ENCODE measurements at places on chromosomes 2 and 18. TPM values are rescaled to one million over a fixed set of nuclear protein-coding genes. Genes with fewer than 3 reads are reported as not detected.

KCMF1 gene
- 36.7 TPM for polyA plus RNA-seq

DNA sequence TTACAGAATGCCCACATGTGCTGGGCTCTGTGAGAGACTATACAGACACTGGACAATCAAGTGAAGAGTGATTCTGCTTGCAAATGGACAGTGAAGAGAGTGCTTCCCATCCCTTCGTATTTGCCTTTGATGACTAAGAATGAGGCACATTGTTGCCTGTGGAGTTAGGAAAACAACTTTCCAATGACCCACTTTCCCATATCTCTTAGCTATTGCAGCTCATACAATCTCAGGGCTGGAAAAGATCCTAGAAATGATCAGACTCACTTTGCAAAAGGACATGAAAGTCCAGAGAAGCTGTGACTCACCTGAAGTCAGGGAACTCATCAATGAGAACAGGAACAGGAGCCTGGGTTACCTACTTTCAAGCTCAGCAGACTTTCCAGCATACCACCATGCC is 440.5 kb upstream of the TCF4 start:
- no peak for DNase-seq

DNA sequence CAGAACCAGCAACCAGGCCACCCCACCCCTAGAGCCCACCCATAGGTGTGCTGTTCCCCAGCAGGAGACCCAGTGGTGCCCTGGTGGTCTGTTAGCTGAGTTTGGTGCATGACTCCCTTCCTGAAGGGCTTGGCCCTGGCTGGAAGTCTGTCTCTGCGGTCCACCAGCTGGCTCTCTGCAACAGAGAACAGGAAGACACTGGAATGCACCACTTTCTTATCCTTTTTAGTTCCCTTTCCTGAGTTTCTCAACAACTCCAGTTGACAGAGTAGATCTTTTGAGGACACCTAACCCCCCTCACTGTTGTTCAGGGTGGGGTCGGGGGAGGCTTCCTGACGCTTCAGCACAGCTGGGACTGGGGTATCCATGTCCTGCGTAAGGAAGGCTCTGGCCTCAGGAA is 11.9 kb upstream of the RPL37A start:
- no peak for DNase-seq

- no peak for DNase-seq
These were observed 796.8 kb upstream of the SOX11 start for GRCh38 chr2:4895371-4895770.

DNA sequence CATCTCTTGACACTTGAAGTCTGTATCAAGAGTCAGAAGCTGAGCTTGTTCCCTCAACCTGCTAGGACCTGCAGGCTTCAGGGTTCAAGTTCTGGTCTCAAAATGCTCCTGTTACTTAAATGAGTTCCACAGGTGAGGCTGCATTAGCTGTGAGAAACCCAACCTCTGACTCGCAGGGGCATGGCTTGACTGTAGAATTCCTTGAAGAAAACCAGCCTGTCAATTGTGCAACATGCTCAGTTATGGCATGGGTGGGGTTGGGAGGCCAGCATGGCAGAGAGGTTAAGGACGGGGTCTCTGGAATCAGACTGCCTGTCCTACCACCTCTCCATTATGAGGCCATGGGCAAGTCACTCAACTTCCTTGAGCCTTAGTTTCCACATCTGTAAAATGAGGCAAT is 235.8 kb downstream of the EN1 start:
- no peak for DNase-seq
